ENCODE measurements at places on chromosomes 3 and 15.

GRCh38 chr3:159929171-159930141 is 59.2 kb upstream of the IL12A start:
- no peak for DNase-seq

DNA sequence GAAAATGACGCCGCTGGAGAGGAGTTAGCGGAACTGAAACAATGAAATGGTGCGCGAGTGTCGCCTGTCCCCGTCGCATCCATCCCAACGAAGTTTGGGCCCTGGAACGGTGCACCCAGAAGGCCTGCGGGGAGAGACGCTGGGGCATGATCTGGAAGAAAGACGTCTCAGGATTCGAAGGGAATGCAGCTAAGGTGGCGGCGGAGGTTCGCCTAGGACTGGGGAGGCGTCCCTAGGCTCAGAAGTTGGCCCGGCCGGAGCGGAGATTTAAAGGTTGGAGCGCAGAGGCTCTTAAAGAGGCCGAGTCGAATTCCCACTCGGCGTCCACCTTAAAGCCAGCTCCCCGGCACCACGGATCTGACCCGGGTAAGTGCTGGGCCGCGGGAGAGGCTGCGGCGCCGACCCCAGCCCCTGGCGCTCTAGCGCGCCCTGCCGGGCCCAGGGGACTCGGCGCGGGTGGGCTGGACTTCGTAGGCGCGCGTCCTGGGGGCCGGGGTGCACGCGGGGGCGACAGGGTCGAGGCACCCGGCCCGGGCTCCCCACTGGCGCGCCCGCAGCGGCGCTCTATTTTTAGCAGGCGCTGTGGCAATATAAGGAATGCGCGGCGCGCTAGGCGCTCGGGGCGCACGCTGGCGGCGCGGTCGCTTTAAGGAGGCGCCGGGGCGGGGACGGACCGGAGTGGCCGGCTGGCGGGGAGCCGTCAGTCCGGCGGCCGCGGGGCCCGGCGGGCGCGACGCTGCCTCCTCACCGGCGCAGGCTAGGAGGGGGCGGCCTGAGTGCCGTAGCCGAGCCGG is at the start of gene MRAS:
Gene MRAS (plus strand): TSS at position 620 of the 794 bp plus-strand sequence. CDS start 24,305 bp downstream, outside the sequence.
- no peak for DNase-seq

- no peak for DNase-seq
Observed at GRCh38 chr3:193207290-193208273, 33.4 kb upstream of the PLAAT1 start.

GRCh38 chr3:16913264-16913580 is 28.5 kb downstream of the PLCL2 start:
- DNase-seq: no peak

GRCh38 chr3:37025561-37026335 is 32.4 kb downstream of the MLH1 start:
- no peak for DNase-seq

DNA sequence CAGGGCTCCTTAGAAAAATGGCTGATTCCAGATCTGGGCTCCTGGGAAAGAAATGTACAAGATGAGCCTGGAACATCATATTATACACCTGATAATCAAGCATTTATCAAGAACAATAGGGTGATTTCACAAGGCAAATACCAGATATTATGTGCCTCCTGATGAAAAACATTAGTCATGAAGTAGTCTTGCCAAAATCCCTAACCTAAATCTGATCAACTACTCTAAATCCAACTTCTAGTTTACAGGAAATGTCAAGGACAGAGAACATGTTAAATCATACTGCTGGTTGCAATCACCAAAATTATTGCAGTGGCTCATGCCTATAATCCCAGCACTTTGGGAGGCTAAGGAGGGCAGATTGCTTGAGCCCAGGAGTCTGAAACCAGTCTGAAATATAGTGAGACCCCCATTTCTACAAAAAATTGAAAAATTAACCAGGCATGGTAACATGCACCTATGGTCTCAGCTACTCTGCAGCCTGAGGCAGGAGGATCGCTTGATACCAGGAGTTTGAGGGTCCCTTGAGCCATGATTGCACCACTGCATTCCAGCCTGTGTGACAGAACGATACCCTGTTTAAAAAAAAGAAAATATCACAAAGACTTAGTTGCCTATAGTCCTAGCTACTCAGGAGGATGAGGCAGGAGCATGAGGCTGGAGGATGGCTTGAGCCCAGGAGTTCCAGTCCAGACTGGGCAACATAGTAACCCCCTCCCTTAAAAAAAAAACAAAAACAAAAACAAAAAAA is 34.9 kb upstream of the ATP13A3 start:
- no peak for DNase-seq

DNA sequence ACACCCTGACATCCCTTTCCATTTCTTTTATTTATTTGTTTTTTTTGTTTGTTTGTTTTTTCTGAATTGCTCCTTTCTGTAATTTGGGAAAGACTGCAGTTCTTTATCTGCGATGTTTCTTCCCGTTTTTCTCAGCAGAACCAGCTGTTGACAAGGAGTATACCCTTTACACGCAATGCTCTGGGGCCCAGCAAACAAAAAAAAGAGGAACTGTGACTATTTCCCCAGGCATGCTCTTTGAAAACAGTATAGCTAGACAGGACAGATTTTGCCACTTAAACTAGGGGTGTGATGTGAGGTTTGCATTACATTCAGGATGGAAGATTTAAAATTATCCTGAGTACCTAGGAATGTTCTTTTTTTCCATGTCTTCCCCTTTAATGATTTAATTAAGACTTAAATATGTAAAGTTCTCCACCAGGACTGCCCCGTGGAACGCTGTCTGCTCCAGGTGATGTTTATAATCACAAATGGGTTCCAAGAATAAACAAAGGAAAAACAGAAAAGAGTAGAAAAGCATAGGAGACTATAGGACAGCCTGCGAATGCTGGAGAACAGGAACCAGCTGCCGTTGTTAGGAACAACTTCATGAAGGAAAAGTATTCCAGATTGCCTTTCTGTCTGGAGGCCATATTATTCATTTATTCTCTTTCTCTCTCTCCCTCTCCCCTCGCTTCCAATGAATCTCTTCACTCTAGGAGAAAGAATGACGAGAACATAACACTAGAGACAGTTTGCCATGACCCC is 43.3 kb downstream of the TGFBR2 start:
- no peak for DNase-seq

GRCh38 chr15:71239592-71240364 is 124.5 kb downstream of the THSD4 start:
- no peak for DNase-seq

GRCh38 chr15:74131628-74132413 is 1.4 kb downstream of the ISLR2 start:
- DNase-seq: no peak

DNA sequence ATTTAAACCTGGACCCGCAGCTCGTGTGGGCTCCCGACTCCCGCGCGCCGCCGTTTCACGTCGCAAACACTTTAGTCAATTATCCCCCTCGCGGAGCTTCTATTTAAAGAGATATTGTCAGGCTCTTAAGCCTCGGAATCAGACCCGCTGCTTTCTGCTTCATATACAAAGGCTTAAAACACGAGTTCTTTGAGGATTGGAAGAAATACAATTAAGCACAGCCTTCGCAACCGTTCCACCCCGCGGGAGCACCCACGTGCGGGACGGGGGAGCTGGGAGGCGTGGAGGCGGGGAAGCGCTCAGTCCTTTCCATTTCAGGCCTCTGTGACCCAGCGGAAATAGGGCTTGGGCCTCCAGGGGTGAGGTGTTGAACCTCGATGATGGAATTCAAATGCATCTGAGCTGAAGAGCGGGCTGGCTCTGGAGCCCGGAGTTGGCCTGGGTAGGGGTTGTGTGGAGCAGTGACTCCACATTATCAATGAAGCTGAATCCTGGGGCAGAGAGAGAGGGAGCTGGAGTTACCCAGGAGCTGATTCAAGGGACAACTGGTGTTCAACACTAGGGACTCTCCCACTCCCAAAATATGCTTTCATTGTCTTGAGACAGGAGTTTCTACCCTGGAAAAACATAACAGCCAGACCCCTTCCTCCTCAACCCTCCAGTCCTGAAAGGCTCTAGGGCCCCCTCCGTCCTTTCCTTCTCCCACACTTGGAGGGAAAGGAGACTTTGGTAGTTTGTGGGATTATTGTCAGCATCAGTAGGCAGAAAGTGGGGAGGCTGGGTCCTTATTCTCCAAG is 2.4 kb downstream of the ANKRD63 start:
- no peak for DNase-seq

DNA sequence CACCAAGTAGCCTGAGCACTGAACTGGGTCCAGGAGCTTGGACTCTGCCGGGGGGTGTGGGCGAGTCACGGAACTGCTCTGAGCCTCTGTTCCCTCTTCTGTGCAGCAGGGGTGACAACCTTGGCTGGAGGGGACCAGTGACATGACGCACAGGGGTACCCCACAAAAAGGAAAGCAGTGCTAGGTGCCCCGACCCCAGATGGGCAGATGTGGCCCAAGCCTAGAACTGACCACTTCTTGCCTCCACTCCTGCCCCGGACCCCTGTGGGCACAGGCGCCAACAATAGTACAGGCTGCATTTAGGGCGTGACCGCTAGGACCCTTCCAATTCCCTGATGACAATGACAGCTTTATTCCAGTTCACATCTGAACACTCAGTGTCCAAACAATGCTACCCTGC is 255.9 kb upstream of the LYSMD4 start:
- DNase-seq: no peak

Measured in GM12878 (cell line).